ENCODE measurements at places on chromosomes 16 and 17.

- DNase-seq, result no peak
These were observed 3.5 kb downstream of the C16orf92 start for GRCh38 chr16:30026449-30026848.

- DNase-seq, result no peak
These were observed 13.4 kb downstream of the ITGAM start for GRCh38 chr16:31273187-31273586.

DNA sequence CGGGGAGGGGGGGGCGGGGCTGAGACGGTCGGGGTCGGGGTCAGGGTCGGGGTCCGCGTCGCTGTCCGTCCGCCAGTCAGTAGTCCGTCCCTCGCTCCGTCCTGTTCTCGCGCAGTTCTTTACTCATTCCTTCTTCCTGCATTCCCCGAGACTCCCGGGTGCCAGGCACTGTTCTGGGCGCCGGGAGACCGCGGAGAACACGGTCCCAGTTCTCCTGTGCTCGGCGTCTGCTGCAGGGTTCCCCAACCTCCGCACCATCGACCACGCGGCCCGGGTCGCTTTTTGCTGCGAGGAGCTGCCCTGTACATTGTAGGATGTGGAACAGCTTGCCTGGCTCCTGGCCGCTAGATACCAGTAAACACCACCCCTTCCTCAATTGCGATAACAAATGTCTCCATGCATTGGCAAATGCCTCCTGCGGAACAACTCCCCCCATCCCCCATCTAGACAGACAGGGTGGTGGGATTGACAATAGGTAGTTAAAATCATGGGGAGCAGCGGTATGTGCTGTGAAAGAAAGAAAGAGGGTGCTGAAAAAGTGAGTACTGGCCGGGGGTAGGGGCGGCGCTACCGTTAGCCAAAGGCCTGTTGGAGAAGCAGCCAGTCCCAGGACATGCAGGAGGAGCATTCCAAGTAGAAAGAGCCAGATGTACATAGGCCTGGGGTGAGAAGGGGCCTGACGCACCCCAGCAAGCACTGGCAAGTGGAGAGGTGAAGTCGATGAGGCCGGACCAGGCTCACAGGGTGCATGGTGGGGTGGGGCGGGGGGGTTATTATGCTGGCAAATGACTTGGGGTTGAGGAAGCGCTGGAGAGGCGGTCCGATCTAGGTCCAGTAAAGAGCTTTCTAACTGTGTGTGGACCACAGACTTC lies 631 bp downstream of the TRAF7 start:
- no peak for DNase-seq

DNA sequence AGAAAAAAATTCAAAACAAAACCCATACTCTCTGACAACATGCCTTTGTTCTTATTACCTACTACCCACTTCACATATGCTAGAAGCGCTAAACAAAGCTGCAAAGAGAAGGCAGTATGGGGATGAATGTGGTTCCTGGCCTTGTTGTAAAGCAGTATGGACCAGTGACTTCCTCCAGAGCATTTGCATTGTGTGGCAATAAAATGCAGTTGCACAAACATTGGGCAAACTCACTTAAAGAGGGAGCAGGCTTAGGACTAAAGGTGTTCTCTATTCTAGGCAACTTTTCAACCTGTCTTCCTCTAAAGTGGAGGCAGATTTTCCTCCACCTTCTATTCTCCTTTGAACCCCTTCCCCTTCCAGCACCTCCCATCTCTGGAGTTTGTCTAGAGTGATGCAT lies 17.1 kb downstream of the TMIGD1 start:
- DNase-seq, result no peak

- DNase-seq, result no peak
These were observed 725 bp upstream of the CACNA1H start for GRCh38 chr16:1152123-1152638.

DNA sequence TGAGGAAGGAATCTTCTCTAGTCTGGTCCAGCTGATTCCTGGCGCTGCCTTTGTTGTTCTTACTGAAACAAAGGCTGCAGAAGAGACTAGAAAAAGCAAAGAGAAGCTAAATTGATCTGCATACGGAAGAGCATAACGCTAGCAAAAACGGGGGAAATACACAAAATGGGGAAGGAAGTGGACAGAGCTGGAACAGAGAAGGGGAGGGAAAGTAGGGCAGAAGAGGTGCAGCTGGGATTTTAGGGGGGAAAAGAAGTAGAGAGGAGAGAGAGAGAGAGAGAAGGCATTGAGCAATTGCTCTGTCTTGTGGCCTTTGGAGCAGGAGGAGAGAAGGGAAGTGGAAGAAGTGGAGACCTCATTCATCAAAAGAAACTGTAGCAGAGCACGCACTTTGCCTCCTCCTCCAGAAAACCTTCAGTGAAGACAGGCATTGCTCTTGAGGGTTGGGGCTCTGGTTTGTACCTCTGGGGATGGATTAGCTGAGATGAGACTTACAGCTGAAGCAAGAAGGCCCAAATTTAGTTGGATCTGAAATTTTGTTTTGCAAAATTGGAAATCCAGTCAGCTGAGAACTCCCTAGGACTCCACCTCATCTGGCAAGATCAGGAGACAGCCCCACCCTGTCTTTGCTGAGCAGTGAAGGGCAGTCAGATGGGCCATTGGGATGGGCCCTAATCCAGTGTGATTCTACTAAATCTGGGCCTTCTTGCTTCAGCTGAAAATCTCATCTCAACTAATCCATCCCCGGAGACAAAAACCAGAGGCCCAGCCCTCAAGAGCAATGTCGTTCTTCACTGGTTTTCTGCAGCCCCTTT lies 55.8 kb downstream of the CDRT4 start:
- DNase-seq, result no peak

GRCh38 chr16:12195296-12195695 lies 218.8 kb downstream of the SNX29 start:
- DNase-seq, result no peak

DNA sequence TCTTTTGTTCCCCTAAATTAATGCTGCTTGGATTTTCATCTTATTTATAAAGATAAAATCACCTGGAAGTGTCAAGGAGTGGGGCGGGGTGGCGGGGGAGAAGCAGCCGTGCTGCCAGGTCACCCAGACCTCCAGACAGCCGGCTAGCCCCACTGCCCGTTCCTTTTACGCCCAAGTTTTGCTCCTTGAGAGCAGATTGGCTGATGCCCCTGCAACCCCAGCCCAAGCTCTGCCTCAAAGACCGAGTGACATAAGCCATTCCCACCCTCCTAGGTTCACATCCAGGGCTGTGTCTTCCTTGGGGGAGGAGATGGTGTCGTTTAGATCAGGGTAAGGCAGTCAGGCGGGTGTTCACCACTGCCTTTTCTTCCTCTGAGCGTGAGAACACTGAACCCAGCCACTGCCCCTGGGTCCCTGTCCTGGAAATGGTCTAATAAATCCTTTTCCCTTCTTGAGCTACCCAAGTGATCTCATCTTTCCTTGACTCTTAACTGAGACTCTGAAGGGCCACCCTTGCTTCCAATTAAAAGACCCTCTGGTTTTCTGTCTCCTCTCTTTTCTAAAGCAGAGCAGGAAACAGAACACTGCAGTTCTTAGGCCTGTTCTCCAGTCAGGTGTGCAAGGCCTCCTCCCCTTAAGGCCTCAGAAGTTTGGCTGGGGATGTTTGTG lies 5.7 kb downstream of the PDF start:
- DNase-seq, result no peak

DNA sequence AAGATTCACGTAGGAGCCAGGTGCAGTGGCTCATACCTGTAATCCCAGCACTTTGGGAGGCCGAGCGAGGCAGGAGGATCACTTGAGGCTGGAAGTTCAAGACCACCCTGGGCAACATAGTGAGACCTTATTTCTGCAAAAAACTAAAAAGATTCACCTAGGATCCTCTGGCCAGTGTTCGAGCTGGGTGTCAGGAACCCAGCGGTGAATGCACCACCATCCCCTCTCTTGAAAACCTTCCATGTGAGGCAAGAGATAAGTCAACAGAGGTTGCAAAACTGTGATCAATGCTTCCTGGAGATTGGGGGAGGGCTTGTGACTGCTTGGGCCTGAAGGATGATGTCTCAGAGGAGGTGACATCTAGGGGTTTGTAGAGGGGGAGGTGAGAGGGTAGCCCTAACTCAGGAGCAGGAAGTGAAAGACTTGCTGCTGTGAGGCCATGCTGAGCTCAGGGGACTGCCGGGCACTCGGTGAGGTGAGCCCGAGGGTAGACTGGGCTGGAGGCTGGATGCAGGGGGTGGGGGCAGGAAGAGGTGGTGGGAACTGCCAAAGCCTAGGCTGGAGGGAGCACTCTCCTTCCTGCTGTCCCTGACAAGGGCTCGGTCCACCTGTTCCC lies 11.7 kb downstream of the GJD3 start:
- DNase-seq, result no peak

- DNase-seq, result no peak
These were observed 329 bp downstream of the SMARCD2 start for GRCh38 chr17:63842173-63842539.

GRCh38 chr17:10045871-10046658 lies 141.0 kb upstream of the RCVRN start:
- DNase-seq, result no peak

GRCh38 chr17:9702914-9703780 lies 57.8 kb downstream of the USP43 start:
- no peak for DNase-seq

GRCh38 chr17:64091116-64091515 lies 38.8 kb downstream of the ERN1 start:
- DNase-seq, result no peak

DNA sequence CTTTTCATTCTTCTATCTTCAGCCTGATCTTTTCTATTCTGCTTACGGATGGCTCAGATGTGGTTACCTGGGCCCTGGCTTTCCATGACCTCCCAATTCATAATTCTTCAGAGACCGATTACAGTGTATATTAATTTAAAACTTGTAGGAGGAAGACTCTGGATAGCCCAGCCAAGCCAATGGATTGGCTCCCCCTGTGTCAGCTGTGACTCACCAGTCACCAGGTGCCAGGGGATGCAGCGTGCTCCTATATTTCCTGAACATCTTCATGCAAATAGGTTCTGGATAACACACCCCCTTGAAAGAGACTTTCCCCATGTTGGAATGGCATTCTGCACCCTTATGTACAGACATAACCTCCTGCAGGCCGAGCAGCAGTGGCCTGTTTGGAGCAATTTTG lies 208.3 kb upstream of the WSCD1 start:
- DNase-seq, result no peak

GRCh38 chr16:31568577-31569359 lies 41.1 kb downstream of the AHSP start:
- no peak for DNase-seq

DNA sequence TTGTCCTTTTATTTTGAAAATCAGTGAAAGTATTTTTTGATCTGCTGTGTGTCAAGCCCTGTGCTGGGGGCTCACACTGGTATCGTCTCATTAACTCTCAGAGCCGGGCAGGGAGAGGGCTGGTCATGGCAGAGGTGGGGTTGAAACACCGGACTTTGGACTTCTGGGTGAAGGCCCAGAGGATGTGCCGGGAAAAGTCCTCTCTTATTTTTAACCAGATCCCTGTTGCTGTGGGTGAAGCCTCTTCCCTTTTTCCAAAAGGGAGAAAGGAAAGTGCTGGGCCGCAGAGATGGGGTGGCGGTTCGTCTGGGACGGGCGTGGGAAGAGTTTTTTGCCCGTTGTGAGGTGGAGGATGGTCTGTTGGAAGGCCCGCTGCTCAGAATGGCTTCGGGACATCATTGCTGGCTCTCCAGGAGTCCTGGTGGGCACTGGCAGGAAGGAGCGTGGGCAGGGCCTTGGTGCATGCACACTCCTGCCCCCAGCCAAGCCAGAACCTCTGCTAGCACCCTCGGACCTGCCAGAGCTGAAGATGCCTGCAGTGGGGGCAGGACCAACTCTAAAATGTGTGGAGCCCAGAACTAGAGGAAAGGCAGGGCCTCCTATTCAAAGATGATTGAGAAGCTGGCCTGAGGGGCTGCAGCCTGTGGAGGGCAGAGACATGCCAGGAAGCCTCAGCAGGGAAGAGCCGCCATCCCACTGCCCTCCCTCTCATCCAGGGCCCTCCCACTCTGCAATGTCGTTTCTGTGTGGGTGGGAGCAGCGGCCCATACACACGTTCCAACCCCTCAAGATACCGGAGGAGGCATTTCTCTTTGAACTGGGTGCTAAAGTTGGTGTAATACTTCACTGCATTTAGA lies 213.2 kb downstream of the CCDC182 start:
- no peak for DNase-seq

DNA sequence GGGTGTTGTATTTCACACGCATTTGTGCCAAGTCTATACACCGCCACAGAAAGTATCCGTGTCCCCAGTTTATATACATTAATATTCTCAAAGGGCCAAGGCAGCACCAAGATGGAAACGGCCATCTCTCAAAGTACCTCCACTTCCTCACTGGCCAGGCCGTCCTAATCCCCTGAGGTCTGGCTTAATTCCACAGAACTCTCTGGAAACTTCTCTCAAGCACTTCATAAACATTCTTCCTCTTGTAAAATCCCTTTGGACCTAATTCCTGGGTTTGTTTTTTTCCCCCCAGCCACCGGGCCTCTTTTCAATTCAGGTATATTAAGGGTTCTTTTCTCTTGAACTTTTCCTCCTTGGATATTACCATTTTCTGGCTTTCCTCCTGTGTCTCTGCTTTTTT lies 5.1 kb upstream of the ERN1 start:
- DNase-seq, result no peak

GRCh38 chr16:73923951-73924350 lies 372.7 kb upstream of the PSMD7 start:
- no peak for DNase-seq

DNA sequence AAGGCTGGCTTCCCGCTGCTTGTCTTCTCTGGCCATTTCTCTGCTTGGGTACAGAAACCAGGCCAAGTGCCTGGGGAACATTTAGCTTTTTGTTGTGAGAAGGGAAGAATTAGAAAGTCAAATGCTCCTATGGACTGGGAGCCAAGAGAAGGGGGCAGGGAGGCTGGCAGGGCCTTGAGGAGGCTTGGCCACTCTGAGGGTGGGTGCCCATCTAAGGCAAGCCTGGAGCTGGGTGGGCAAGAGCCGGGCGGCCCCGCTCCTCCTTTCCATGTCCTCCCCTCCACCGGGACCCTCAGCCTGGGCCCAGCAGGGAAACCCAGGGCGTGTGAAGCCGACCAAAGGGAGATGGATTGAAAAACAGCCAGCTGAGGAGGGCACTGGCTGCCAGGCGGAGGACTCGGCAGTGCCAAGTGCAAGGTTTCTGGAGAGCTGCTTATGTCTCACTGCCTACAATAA lies 69.4 kb downstream of the NTN1 start:
- no peak for DNase-seq

DNA sequence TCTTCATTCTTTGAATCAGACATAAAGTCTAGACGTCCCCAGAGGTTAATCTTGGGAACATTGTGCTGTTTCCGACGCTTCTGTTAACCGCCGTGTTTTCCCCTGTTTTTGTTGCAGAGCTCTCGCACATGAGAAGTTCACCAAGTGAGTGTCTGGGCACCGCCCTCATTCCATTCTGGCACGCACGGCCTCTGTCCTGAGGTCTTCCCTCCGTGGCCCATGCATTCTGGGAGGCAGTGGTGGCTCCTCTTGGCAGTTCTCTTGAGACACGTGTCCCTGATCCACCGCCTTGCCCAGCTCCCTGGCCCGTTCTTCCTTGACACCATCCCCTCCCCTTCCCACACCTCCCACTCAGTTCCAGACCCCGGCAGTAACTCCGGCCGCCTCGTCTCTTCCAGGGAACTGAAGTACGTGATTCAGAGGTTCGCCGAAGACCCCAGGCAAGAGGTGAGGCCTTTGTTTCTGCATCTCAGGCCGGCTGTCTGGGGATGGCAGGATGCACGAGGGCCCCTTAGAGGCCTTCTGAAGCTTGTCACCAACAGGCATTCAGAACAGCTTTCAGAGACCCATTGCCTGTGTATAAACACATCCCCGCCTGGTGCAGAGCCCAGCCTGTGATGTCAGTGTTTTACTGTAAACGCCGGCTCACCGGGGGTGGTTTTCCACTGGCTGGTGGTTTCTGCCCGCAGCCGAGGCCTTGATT lies 85.9 kb upstream of the PLCG2 start:
- no peak for DNase-seq
